ENCODE measurements at places on chromosomes 5 and 9.

DNA sequence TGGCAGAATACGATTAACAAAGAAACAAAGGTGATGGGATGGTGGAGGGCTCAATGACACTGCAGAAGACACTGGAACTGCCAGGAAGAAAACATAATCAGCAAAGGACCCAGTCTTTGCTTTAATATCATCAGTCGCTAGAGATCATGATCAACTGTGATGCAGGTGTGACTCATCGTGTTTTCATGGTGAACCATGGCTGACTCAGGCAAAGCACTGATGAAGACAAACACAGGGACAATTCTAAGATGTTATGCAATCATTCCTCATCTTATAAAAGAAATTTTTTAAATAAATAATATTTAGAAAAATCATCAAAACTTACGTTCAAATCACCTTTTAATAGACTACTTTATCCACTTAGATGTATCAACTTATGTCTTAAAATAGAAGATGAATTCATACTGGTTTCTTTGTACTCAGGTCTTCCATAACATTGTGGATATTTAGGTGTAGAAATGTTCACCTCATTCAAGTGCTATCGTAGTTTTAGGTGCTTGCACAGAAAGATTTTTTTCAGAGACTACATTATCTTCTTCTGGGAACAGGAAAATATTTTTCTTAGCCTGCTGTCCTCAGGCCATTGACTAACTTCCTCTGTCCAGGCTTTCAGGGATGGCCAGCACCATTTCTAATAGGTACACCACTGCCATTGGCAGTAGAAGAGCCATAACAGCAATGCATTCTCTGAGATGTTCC, 673.4 kb upstream of the MEF2C start:
- DNase-seq: no peak

DNA sequence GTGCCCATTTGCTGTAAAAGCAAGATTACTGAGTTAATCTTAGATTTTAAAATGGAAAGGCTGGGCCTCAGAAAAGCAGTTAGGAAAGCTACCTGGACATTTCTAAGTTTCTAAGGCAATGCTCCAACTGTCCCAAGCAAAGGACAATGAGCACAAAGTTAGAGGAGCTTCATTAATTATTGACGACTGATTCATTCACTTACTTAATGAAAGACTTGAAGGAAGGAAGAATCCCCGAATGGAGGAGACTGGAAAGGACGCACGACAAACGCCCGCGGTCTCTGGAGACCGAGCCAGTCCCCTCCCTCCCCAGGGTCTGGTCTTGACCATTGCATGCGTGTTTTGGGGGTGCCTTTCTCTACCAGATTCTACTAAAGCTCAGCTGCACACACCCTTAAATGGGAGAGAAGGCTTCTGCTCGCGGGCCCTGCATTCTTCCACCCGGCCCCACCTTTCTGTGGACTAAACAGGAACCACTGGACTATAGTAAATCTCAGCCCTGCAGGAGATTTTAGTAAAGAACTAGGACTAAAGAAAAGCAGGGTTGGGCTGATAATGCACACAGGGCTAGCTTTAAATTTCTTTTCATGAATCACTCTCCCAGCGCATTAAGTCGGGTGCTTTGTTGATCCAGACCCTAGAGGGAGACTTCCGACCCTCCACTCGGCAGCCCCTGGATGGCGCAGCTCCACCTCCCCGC, 44.8 kb downstream of the CTSL start:
- DNase-seq: no peak

- no peak for DNase-seq
These were observed 2.8 kb downstream of the MEGF10 start for GRCh38 chr5:127293373-127293772.

GRCh38 chr5:179113945-179114641, 53.9 kb downstream of the ZNF354C start:
- no peak for DNase-seq

DNA sequence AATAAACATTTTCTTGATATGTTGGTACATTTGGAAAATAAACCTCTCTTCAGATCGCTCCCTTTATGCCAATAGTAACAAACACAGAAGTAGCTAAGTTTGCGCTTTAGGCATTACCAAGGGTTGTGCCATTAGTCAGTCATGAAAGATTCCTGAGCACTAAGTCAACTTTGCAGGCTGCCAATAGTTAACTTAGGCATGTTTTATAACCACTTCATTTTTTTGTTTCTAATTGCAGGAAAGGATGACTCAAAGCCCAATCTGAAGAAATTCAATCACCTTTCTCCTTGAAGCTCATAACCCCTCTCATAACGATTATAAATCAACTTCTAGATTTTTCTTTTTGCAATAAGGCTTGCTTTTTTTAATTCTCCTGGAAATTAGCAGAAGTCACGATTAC, 517.0 kb downstream of the AGTPBP1 start:
- DNase-seq: no peak

DNA sequence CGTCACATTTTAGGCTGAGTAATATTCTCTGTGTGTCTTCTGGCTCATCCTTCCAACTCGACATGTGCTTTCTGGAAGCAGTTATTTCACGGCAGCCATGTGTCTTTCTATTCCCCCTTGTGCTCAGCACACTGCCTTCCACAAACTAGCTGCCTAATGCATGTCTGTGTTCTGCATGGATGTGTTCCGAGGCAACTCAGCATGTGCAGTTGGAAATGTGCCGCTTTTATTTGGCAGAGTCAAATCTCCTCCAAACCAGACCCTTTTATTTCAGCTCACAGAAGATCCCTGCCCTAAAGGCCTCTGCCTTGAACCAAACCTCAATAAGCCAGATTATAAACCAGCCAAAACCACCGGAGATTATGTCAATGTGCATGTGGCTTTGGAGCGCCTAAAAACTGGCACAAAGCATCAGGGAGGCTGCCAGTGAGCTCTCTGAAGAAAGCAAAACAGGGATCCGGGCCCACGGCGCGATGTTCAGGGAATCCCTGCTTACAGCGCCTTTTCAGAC, 360.2 kb downstream of the DEPDC1B start:
- DNase-seq: no peak

- DNase-seq: no peak
These were observed 66.7 kb downstream of the TRIO start for GRCh38 chr5:14209836-14210235.

GRCh38 chr5:142853682-142854081, 83.5 kb downstream of the ARHGAP26 start:
- DNase-seq: no peak

GRCh38 chr9:136244969-136245218, 718 bp downstream of the QSOX2 start:
- DNase-seq: no peak

GRCh38 chr5:165057145-165057544, 1551.7 kb downstream of the MAT2B start:
- no peak for DNase-seq

DNA sequence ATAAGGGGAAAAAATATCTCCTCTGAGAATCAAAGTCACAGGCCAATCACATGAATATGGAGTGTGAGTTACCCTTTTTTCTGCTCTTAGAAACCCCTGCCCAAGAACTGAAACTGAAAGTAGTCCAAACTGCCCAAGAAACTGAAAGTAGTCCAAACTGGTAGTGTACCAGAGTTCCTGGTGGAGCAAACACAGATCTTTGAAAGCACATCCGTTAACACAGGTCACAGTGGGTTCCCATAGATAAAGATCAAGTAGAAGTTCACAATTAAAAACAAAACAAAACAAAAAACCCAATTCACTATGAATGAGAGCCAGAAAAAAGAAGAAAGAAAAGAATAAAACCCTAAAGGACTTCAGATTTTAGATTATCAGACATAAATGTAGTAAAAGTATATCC, 332.4 kb upstream of the EFNA5 start:
- DNase-seq: peak; percentile 66

DNA sequence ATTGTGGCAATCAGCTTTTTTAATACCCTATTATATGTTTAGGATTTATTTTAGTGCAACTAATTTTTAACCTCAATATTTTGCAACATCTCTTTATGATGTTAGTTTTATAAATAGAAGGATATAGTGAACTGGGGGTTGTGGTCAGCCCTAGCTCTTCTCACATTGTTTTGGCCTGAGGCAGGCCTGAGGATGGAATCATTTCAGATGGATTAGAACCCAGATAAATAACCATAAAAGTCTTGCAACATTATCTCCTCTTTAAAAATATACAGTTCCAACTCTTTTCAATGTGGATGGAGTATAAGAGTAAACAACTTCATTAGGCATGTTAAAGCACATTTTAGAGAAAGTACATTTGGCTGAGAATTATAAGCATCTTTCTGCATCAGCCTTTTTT, 522.7 kb downstream of the NR2F1-AS1 start:
- no peak for DNase-seq

DNA sequence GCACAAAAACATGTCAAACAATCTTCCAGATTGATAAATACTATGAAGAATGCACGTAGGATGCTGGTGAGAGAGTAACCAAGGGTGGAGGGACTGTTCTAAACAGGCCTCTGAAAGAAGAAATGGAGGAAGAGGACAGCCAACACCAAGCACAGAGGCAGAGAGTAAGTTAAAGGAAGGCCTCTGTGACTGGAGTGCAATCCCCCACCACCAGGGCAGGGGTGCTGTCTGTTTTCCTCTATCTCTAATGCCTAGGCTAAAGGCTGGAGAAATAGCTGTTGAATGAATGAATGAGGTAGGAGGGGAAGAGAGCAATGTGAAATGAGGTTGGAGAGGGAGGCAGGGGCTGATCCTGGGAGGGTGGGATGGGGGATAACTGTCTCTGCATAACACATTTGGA, 88.9 kb downstream of the ANKRD55 start:
- DNase-seq: no peak

DNA sequence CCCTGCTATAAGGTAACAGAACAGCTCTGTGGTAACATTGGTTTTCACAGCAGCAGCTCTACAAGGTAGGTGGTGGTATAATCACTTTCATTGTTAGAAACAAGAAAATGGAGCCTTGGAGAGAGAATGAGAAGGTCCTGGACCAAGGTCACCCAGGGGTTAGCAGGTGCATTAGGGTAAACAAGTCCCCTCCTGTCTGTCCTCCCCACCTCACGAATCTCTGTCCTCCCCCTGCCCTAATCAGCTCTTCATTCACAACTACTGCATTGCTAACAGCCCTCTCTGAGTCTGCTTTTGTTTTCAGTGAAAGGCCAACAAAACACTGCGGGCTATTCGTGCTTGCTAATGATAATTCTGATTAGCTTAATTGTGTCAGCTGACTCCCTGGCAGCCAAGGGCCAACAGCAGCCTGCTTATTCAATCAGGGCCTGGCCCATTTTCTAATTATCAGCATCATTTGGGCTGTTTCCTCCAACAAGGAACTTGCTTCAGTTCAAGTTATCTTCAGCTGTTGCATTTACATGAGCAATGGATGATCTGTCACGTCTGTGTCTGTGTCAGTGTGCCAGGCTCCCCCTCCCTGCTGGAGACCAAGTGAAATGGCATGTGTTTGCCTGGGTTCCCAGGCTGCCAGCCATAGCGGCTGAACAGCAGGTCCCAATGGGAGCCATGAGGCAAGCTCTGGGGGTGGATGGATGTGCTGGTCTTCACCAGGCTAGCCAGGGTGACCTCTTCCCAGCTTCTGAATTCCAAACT, 56.7 kb upstream of the EQTN start:
- peak; percentile 28 for DNase-seq

DNA sequence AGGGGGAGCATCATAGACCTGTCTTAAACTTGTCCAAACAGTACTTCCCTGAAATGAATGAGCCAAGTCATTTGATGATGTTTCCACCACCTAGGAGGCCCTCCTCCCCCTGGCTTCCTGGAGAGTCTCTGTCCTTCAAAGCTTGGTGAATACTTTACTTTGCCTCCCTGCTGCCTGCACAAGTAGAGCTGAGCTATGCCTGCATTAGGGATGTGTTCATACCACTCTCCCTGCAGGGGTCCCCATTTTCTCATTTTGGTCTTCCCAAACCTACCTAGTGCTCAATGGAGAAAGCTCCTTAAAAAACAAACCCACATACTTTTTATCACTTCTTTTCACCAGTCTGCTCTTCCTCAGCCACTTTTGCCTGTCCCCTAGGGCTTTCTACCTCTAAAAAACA, 7.7 kb downstream of the CCNI2 start:
- DNase-seq: no peak

DNA sequence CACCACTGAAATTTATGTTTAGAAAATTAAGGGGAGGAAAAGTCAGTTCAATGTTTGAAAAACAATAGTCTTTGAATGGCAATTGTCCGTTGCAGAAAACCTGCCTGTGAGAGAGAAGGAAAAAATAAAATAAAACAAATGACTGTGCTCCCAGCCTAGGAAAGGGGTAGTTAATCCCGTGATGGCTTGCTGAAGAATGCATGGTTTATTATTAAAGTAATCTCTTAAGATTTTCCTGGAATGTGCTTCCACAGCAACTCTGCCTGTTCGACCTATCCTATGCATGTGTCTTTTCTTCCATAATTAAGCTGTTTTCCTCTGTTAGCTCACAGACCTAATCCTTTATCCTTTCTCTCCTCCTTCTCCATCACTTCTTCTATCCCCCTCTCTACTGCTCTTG, 2.4 kb upstream of the DAB2 start:
- peak; percentile 55 for DNase-seq

DNA sequence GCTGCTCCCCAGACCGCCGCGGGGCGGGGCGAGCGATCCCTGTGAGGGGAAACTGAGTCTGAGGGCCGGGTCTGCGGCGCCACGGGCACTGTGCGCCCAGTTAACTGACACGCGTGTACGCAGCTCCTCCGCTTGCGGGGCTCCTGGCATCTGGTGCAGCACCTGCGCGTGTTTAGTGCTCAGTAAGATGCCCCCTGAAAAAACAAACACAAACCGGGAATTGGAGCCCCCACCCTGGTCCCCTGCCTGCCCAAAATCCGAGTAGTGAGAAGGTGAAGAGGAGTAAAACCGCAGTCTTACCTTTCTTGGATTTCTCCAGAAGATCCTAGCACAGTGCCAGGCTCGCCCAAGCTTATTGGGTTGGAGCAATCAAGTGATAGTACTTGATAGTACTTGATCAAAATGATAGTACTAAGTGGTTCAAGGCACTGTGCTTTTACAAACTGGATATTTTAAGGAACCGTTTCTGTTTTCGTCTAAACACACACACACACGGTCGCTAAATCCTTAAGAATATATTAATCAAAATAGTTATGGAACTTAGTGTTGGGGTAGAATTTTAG, 2.7 kb upstream of the TRAF1 start:
- DNase-seq: no peak

- no peak for DNase-seq
These were observed 117.2 kb downstream of the RPS23 start for GRCh38 chr5:82160948-82161347.

- no peak for DNase-seq
These were observed 188.0 kb downstream of the MARCHF11 start for GRCh38 chr5:15991586-15991985.
